ENCODE measurements at places on chromosomes 7 and 10. TPM values are rescaled to one million over a fixed set of nuclear protein-coding genes. Genes with fewer than 3 reads are reported as not detected.

TUBAL3 gene
- total RNA-seq = not detected

BTBD16 gene
- total RNA-seq = not detected

RBM20 gene
- total RNA-seq = 0.05 TPM

ZNF503 gene
- not detected for total RNA-seq

ZNF32 gene
- 22.9 TPM for total RNA-seq

FRMD4A gene
- 0.03 TPM for total RNA-seq

PRR15 gene
- total RNA-seq = not detected
